ENCODE measurements at places on chromosomes 13 and 19.

DNA sequence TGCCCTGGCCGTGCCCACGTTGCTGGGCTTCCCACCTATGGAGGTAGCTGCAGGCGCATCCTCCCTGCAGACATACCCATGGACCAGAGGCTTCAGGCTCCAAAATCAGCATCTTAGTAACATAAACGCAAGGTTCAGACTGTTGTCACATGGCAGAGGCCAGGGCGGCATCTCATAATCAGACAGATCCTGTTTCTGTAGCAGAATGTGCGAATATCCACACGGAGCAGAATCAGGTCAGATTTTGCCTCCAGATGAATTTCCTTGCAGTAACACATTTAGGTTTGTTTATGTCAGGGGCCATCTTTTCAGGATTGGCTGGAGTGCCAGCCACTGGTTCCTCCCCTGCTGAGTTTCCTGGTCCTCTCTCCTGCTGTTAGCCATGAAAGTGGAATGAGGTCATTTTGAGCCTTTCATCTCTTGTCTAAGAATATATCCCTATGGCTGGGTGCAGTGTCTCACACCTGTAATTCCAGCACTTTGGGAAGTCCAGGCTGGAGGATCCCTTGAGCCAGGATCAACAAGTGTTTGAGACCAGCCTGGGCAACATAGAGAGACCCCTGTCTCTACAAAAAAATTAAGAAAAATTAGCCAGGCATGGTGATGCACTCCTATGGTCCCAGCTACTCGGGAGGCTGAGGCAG is 20.5 kb downstream of the SMARCA4 start:
- DNase-seq = no peak

- DNase-seq = peak; percentile 99
Observed at GRCh38 chr19:19033426-19034203, at the start of the genes ARMC6 and SUGP2. TSS of gene ARMC6 (plus strand) at chr19:19033603. CDS start at chr19:19034210, 607 bp downstream. TSS of gene SUGP2 (minus strand) at chr19:19033517. CDS start at chr19:19031071, 2,446 bp downstream.

GRCh38 chr13:46648166-46648607 is 95.2 kb downstream of the LRCH1 start:
- DNase-seq = no peak

DNA sequence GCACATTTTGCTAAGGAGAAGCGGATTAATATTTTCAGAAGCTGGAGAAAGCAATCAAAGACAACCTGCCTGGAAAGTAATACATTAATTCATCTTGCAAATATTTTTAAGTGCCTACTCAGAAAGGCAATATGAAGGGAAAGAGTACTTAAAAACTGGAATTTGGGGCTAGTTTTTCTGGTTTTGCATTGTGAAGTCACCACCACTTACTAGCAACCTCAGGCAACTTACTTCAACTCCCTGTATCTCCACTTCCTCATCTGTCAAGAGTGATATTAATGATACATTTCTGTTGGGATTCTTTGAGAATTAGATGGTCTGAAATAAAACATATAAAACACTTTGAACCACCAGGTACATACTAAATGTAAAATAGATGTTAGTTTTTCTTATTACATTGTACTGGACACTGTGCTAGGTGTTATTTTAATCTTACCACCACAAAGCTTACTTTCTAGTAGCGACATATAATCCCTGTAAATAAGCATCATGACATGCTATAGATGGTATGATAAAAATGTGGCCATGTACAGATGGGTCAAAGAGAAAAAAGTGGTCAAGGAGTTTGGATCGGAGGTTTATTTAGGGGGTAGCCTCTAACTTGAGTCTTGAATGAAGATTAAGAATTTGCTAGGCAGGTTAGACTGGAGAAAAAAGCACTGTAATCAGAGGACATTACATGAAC is 101.2 kb downstream of the SPRY2 start:
- no peak for DNase-seq

- DNase-seq = no peak
Observed at GRCh38 chr13:76792731-76793347, 93.4 kb downstream of the KCTD12 start.

GRCh38 chr13:62444805-62445204 is 1029.2 kb upstream of the PCDH20 start:
- DNase-seq = no peak

DNA sequence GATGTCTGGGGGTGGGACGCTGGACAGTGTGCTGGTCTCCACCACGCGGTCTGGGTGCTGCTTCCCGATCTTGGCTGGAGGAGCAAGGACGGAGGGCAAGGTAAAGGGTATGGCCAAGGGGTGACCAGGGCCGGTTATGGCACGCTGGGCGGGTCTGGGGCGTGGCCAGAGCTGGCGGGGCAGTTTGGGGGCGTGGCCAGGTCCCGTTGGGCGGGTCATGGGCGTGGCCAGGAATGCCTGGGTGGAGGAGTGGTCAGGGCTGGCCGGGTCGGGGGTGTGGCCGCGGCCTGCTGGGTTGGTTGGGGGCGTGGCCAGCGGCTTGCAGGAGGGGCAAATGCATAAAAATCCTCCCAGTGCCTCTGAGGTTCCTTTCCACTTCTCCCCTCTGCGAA is 19.2 kb downstream of the GPX4 start:
- DNase-seq = peak; percentile 71

DNA sequence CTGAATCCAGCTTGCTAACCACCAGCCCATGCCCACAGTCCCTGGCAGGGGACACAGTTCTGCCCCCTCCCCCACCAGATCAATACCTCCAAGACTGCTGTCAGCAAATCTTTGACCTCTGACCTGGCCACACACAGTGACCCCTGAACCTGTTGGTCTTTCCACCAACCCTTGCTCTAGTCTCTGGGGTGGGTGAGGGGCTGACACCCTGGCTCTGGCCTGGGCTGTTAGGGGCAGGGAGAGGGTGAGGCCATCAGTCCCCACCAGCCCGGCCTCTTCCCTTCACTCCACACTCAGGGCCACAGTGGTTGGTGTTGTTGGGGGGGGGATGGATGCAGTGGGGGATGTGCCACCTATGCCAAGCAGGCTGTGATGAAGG is 21.8 kb upstream of the SLC7A10 start:
- DNase-seq = no peak

- DNase-seq = no peak
Observed at GRCh38 chr19:10603873-10604459, 16.9 kb upstream of the AP1M2 start.

GRCh38 chr19:41133260-41133659 is 19.0 kb downstream of the CYP2F1 start:
- no peak for DNase-seq

DNA sequence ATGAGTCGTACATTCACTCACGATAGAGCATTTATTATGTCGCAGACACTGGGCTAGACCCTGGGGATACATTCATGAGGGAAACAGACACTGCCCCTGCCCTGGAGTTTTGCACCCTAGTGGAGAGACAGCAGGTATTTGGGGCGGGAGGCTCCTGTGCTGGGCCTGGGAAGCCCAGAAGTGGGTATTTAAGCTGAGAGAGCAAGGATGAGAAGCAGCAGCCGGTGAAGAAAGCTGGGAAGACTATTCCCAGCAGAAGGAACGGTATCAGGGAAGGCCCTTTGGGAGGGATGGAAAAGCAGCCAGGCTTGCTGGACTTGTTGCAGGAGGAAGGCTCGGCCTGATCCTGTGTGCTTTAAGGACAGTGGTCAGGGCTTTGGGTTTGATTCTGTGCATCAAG is 54.5 kb downstream of the CDADC1 start:
- DNase-seq = no peak

Data from HuH-7 (cell line).